Hepatocyte (in vitro differentiated cells): ENCODE measurements at places on chromosomes 11 and 22.

GRCh38 chr11:100949443-100949842 lies 180.2 kb downstream of the PGR start:
- no peak for DNase-seq

- DNase-seq: peak; percentile 28
These were observed 539.7 kb downstream of the INSC start for GRCh38 chr11:15654451-15654850.

DNA sequence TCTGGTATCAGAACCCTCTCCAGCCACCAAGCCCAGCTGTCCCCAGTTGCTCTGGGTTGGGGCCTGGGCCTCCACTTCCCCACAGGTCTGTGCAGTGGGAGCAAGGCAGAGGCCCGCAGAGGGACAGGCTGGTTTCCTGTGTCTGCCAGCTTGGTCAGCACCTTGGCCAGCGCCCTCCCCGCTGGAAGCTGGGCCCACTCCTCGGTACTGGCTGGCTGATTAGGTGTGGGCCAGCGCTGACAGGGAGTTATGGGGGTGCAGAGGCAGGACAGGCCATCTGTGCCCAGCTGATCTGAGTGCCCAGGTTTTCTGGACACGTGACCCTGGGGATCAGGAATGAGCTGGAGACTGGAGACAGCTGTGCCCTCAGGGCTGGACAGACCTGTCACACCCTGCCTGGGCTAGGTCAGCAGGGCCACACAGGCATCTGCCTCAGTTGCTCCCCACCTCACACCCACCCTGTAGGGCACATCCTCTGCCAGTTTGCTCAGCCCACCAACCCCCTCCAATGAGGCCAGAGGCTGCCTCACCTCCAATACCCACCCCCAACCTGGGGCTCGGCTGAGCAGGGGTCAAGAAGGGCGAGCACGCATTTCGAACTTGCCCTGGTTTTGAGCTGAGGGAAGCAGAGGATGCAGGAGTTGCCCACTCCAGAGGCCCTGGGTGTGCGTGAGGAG lies 175.3 kb downstream of the IGLL1 start:
- DNase-seq: no peak

DNA sequence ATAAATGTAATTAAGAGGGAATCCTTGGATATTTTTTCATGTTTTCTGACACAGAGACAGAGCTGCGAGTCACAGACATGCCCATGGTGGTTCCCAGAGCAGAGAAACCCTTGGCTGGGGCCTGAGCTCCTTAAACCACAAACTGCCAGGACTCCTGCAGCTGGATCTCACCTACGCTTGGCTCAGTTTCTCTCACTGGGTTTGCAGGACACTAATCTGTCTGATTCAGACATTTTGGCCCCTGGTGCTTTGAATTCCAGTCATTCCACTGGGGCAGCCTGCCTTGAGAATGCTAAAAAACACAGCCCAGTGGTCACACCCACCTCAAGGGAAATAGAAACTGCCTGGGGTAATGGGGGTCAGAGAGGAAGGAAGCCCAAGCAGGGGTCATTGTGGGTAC lies 122.6 kb downstream of the CCDC81 start:
- no peak for DNase-seq

GRCh38 chr11:113773416-113774173 lies at the start of gene ZW10:
TSS of gene ZW10 (minus strand) at chr11:113773692. CDS start at chr11:113773666, 26 bp downstream.
- peak; percentile 99 for DNase-seq

DNA sequence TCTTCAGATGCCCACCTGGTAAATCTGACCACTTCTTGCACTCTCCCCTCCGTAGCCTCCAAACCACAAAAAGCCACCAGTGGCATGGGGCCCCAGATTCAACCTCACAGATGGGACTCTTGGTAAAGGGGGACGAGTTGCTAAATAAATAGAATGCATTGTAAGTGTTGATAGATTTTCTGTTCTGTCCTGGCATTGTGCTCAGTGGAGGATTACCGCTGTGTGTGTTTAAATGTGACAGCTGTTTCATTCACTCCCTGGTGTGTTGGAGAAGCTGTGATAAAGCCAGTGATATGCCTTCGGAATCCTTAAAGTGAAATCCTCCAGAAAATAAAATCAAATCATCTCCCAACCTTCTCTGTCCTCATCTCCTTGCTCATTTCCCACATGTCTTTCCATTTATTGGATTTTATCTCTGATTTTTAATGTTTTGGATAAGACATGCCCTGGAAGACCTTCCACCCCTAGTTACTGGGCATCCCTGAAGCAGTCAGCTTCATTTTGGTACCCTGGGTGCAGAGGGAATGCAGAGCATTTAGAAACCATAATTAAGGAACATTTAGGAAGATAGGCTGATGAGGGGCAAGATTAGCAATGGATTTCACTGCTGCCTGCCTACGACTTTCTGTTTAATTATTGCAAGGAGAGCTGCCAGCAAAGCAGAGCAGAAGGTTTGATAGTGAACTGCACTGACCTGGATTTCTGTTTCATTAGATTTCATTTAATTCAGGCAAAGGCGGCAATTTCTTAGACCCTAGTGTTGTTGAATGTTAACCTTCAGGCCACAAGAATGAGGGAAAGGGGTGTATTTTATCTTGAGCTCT lies 460.9 kb upstream of the KIRREL3 start:
- DNase-seq: no peak

GRCh38 chr11:1219834-1220815 lies 2.7 kb upstream of the MUC5B start:
- DNase-seq: no peak

DNA sequence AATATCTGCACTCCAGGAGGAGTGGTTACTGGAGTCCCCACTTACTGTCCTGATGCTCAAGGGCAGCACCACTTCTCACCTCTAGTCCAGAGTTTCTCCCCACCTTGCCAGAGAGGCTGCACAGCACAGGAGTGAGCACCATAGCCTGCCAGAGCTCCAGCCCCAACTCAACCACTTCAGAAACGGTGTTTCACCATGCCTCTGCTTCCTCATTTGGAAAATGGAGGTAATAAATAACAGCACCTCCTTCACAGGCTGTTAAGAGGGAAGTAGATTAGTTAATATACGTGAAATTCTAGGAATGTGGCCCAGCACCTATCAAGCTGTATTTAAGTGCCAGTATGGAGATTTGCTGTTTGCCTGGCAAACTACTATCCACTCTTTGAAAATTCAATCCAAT lies 63.0 kb downstream of the GALNT18 start:
- DNase-seq: no peak

DNA sequence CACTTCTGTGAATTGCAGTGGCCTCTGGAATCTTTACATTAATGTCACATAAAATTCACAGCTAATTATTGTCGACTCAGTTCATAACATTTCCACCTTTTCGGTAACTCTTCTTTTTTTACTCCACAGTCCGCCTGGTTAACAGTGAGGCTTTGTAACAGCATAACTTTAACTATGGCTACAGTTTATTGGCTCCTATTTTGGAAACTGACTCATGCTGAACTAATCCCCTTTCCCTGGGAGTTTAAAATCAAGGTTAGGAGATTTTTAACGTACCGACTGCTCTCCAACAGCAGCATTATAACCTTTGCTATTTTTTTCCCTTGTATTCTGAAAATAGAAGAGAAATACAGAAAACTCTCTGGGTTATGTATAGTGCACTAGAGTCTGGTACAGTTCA lies 3.2 kb upstream of the POGLUT3 start:
- DNase-seq: no peak

DNA sequence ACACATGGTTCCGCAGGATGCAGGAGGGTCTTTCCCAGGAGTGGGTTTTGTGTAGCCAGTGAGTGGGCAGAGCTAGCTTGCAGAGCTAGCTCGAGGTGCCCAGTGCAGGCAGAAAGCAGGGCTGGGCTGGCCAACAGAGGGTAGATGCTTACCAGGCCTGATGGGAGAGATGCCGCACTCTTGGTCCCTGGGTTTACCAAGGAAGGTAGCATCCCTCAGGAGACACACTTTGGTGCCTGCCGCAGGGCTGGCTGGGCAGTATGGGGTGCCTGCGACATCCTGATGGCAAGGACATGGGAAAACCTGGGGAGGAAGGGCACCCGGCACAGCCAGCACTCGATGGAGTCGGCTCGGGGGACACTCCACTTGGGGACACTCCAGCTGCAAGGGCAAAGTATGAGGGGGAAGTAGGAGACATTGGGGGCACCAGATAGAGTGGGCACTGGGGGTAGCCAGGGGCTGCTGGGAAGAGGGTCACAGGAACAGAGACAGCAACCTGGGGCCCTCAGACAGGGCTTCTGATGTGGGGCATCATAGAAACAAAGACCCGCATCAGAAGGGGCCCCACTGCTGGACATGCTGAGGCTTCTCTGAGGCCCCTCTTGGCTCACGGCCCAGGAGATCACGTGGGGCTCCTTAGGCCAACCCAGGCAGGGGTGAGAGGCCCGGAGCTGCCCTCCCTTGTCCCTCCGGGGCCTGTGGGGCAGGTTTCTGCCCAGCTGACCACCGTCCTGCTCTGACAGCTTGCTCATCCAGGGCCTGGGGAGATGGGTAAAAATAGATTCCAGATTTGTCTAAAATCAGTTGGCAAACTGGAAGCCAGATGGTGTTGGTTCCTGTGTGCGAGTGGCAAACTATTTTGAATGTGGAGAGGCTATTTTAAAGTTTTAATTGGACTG lies 89.8 kb downstream of the MORC2 start:
- DNase-seq: peak; percentile 58

- DNase-seq: no peak
These were observed 28.2 kb downstream of the FZD4 start for GRCh38 chr11:86926975-86927374.

- peak; percentile 47 for DNase-seq
These were observed 13.3 kb downstream of the IL17REL start for GRCh38 chr22:49999063-49999945.

GRCh38 chr11:30635401-30635989 lies 49.3 kb upstream of the MPPED2 start:
- peak; percentile 19 for DNase-seq

DNA sequence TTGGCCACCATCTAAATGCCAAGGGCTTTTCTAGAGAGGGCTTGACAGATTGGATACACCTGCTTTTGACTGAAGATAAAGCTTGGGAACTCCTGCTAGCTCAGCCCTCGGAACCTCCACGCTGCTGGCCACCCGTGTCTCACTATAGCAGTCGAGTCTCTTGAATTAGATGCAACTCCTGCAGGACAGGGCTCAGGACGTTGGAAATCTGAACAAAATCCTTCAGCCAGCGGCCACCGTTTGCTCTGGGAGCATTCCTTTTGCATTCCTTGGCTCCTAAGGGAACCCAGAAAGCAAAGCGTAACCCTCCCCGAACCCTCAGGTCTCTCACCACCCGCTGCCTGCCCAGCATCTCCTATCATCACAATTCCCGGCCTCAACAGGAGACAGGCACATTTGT lies 77.8 kb downstream of the GRIK4 start:
- no peak for DNase-seq

DNA sequence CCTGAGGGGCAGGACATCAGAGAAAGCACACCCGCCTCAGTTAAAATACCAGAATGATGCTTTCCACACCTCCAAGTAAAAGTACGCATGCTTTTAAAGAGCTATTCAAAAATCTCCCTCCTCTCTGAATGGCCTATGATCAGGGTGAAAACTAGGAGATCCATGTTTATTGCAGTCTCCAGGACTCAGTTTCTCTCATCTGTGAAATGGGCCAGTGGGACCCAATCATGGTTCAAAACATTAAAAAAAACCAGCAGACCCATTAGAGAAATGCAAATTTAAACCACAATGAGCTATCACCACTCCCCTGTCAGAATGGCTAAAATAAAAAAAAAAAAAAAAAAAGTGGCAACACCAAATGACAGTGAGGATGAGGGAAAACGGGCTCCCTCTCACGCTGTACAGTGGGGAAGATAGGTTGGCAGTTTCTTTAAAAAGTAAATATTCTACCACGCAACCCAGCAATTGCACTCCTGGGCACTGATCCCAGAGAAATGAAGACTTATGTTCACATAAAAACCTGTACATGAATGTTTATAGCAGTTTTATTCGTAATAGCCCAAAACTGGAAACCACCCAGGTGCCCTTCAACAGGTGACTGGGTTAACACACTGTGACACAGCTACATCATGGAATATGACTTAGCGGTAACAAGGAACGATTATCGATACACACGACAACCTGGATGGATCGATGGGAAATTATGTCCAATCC lies 242.7 kb downstream of the MN1 start:
- DNase-seq: no peak

GRCh38 chr11:89495951-89496350 lies 4.8 kb upstream of the NOX4 start:
- peak; percentile 18 for DNase-seq

DNA sequence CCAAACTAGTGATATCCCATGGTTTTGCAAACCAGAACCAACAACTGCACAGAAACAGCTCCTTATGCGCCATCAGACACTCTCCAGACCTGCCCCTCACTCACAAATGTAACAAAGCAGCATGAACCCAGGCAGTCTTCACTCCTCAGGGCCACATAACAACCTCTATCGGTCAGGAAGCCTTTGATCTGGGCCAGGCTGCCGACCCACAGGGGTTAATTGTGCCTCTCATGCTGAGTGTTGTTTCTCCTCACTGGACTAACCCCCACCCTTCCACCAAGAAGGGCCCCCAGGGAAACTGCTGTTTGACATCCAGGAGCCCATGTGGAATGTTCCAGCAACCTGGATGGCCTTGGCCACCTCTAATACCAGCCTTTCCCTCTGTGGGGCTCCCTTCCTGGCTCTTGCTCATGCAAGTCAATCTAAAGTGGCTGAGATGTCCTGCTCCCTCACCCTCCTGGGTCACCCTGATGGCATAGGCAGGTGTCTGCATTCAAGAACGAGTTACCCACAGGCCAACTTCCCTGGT lies 7.9 kb upstream of the RGL4 start:
- DNase-seq: no peak

DNA sequence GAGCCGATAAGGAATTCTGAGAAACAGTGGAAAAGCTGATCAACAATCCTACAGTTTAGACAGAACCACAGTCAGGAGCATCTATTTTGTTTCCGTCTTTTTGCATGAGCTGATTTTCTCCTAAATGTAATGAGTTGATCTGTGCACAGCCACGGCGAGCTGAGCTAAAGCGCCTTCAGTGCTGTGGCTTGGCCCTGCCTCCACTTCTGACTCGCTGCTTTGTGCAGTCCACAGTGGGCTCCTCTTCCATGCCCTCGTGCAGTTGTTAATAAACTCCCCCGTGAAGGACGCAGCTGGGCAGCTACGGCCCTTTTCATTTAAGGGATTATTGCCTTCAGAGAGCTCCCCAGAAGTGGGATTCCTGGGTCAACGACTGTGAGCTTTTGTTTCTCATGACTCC lies 39.4 kb downstream of the SCUBE1 start:
- DNase-seq: no peak

- DNase-seq: no peak
These were observed 8.6 kb upstream of the OR51G1 start for GRCh38 chr11:4932751-4933150.

GRCh38 chr11:2138068-2138430 lies 1.1 kb downstream of the IGF2 start:
- peak; percentile 53 for DNase-seq
